ENCODE measurements at places on chromosomes 6 and 20.

GRCh38 chr6:15253203-15254022, 7.5 kb downstream of the JARID2 start:
- DNase-seq, result no peak

DNA sequence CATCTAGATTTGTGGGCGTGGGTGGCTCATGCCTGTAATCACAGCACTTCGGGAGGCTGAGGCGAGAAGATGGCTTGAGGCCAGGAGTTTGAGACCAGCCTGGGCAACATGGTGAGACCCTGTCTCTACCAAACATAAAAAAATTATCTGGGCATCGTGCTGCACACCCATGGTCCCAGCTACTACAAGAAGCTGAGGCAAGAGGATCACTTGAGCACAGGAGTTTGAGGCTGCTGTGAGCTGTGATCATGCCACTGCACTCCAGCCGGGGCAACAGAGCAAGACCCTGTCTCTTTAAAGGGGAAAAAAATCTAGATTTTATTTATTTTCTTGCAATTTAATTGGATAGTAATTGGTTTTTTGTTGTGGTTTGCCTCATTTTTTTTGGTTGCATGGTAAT, 53.6 kb downstream of the DEK start:
- no peak for DNase-seq

DNA sequence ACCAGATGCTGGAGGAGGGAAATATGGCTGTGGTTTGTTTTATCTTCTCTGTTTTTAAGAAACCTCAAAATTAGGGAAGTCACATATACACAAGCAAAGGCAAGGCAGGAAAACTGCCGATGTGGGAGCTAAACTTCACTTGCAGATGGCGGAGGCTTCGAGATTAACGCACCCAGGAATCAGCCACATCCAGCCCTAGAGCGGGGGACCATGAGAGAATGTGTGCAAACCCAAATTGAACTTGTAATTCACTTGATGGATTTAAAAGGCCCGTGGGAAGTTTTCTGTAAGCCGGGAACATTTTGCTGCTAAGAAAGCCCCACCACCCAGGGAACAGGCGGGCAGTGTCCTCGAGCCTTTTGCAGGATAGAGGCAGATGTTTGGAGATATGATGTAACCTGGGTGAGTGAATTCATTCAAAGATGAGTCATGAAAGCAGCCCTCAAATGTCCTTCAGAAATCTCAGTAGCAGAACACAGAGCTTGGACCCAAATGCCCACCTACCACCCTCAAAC, 39.9 kb downstream of the PREX1 start:
- no peak for DNase-seq

- no peak for DNase-seq
These were observed 31.5 kb upstream of the TGM2 start for GRCh38 chr20:38196592-38196991.

DNA sequence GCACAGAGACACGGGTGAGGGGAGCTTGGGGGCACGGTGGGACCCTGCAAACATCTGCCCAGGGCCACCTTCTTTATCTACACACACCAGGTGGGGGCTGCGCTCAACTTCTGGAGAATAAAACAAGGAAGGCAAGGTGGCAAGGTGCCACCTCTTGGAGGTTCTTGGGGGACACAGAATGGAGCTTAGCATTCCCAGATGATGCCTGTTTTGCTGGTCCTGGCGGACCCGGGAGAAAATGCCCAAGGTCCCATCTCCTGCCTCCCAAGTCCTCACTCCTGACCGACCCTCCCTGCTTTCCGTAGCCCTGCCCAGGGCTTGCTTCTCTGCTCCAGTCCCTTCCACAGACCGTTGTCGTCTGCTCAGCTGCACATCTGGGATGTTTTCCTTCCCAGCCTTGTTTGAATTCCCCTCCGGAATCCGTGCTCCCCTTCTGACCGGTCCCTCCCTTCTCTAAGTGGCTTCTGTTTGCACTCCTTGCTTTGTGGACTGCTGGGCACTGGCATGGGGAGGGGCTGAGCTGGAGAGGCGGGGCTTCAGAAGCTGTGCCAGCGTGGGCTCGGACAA, 13.1 kb downstream of the ITPR3 start:
- DNase-seq, result no peak

DNA sequence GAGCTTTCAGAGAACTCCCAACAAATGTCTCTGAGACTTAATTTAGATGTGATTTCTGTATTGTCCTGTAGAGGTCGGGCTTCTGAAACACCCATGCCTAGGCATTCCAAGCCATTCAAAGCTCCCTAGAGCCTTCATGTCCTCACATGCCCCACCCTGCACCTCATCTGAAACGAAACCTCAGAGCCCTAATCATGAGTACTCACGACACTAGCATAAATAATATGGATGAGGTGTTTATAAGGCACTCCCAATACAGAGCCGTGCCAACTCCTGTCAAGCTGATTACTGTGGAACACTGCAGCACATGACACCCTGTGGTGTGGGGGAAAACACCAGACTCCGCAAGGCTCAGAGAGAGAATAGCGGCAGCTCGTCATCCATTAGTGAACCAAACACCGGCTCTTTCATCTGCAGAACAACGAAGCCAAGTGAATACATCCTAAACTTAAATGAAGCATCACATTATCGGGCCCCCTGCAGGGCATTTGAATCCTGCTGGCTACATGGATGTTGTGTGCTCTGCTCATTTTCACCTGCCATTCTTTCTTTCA, 83.8 kb downstream of the FNDC1 start:
- no peak for DNase-seq

GRCh38 chr6:8069151-8069550, 5.0 kb upstream of the BLOC1S5 start:
- no peak for DNase-seq

- DNase-seq, result no peak
These were observed 22.7 kb downstream of the MAFB start for GRCh38 chr20:40666336-40666735.

GRCh38 chr6:50791900-50792508, 26.7 kb upstream of the TFAP2B start:
- no peak for DNase-seq

GRCh38 chr6:38367231-38367630, 272.5 kb downstream of the BTBD9 start:
- DNase-seq, result no peak

GRCh38 chr6:126614642-126615504, 275.0 kb downstream of the CENPW start:
- no peak for DNase-seq

DNA sequence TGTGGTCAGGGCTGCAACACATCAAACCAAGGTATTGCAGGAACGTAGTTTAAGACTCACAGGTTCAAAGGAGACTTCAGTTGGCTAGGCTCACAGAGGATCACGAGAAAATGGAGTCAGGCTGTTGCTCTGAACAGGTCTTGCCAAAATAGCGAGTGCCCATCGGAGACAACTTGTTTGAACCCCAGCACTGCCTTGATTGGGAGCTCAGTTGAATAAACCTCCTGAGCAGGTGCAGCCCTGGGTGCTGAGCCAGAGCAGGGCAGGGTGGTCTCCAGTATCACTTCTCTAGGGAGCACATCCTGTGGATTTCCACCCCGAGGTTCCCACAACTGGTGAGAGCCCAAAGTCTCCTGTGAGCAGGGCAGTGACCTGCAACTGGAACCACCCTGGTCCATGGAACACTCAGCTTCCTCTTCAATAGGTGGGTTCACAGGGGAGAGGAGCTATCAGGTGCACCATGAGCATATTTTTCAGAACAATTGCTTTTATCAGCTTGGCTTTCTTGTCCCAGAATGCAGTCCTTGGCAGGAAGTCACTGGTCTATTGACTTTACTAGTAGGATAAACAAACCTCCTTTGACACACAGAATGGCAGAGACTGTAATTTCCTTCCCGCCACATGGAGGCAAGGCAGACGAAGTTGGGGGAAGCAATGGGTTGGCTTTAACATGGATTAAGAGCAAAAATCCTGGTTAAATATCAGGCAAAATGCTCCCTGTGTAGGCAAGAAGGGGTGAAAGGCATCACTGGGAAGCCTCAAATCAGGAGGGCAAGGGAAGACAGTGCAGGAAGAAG, 267.7 kb upstream of the FOXQ1 start:
- no peak for DNase-seq

DNA sequence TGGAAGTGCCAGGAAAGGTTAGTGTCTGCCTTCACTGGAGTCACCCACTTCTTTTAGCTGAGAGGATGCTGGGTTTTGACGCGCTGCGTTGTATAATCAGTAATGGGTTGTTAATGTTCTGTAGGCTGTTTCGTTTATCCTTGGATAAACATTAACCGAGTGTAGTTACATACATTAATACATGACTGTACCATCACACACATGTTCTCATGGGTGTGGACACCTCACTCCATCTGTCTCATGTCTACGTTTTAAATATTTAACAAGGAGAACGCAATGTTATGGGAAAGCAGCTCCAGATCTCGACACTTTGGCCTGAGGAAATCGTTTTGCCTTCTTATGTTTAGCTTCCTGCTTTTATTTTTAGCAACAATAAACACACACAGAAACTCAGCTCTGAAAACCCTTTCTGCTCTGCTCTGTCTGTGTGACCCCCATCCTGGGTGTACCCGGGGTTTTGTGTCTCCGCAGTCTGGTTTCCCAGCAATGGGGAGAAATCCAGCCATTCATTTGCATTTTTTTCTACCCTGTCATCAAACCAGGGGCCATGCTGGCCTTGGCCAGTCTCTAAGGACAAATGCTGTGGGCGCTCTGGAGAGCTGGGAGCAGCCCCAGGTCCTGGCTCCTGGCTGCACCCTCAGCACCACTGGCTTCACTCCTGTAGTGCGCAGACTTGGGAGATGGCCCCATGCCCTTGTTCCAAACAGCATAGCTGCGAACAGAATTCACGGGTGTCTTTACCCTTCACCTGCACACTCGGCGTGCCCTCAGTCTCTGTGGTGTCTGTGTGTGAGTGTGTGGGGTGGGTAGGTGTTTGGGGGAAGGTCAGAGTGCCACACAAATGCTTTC, 110.8 kb downstream of the ERMARD start:
- DNase-seq, result no peak

GRCh38 chr20:6040958-6041807, 12.7 kb downstream of the LRRN4 start:
- no peak for DNase-seq

DNA sequence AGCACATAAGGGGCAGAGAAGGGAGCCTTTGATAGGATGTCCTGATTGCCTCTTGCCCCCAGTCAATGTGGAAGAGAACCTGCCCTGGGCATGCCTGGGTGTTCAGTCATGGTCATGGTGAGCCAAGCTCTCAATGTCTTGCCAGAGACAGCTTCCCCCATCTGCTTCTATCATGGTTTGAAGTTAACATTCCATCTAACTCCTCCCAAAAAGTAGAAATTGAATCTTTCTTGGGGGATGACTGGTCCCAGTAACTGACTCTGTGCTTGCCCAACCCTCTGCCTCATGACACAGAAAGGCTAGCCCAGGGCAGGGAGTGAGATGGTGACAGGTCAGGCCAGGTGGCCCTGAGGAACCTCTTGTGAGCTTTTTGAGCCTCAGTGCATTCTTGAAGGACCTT, 60.1 kb downstream of the ADTRP start:
- no peak for DNase-seq

DNA sequence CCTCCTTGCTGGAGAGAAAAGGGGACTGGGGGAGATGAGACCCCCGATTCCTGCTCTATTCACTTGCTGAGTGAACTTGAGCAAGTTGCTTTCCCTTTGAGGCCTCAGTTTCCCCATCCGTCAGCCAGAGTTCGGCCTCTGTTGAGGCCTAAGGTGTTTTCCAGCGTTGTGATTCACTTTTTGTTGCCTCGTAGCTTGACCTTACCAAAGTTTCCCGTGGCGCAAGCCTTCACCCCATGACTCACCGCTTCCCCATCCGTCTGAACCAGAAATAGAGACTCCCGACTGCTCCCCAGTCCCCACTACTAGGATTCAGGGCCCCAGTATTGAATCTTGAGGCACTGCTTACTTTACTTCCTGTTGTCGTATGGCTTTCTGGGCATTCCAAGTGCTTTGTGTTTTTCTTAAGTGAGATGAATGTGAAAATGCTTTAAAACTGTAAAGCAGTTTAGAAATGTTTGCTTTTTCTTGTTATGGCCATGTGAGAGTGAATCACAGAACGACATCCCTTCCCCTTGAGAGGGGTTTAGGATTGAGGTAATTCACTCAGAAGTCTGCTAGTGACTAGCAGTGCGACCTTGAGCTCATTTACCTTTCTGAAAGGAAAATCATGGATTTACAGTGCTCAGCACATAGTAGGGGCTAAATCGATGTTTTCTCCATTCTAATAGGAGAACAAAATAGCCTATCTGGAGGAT, 1.2 kb downstream of the CHMP4B start:
- no peak for DNase-seq

DNA sequence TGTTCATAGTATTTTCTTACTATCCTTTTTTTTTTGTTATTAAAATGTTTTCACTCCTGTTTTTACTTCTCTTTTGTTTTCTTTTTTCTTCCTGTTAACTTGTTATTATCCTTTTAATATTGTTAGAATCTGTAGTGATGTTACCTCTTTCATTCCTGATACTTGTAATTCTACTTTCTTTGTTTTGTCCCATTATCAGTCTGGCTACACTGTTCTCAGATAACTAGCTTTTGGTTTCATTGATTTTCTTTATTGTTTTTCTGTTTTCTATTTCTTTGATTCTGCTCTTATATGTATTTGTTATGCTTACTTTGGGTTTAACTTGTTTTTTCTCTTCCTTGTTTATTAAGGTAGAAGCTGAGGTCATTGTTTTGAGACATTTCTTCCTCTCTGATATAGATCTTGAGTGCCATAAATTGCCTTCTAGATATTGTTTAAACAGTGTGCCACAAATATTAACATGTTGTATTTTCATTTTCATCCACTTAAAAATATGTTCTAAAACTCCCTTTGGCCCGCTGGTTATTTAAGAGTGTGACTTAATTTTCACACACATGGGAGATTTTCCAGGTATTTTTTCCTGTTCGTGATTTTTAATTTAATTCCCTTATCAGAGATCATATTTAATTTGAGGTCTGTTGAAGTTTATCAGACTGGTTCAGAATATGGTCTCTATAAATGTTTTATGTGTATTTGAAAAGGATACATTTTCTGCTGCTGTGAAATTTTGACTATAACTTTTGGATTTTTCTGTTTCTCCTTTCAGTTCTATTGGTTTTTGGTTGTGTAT, 6.7 kb downstream of the XRN2 start:
- no peak for DNase-seq

GRCh38 chr20:288956-289692, 1.4 kb downstream of the C20orf96 start:
- DNase-seq, result no peak

- no peak for DNase-seq
These were observed 2.5 kb downstream of the MYLK4 start for GRCh38 chr6:2748183-2748582.

DNA sequence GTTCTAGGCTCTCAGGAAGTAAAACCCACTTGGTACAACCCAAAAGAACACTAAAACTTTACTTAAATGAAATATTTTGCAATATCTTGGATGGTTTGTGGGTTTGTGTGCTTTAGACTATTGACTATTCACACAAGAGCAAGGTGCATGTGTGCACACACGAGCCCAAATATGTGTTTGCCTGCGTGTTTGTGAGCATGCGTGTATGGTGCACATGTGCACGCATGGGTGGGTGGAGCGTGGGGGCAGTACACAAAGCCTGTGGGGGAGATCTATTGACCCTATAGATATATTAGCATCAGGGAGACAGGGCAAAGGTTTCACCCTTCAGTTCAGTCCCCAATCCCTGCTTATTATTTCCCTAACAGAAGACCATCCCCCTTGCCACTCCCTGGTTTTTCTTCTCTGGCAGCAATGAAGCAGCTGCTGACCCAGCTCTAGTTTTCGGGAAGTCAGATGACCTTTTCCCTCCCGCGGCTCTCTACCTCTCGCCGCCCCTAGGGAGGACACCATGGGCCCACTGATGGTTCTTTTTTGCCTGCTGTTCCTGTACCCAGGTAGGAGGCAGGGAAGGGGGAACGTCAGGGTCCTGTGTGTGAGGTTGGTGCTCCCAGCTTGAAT, at the start of gene C2:
TSS of gene C2 (plus strand) at position 476 of the 621 bp plus-strand sequence. CDS start at position 512, 36 bp downstream.
- DNase-seq, result no peak
